Motor neuron (in vitro differentiated cells): ENCODE measurements at places on chromosomes 4 and X. TPM values are rescaled to one million over a fixed set of nuclear protein-coding genes. Genes with fewer than 3 reads are reported as not detected.

The IL21 gene
- total RNA-seq: not detected in 2 replicates

The ETDB gene
- total RNA-seq: not detected in 2 replicates

The TMPRSS11B gene
- total RNA-seq: not detected in 2 replicates

The RGS12 gene
- 24.5 and 27.4 TPM in 2 replicates for total RNA-seq

The CITED1 gene
- total RNA-seq: 6.4 and 7.9 TPM in 2 replicates

The TNMD gene
- 0.41 TPM in 1 of 2 replicates, not detected in the other for total RNA-seq
